IPS DF 19.7 (cell line): ENCODE measurements at places on chromosomes 5 and 9.

DNA sequence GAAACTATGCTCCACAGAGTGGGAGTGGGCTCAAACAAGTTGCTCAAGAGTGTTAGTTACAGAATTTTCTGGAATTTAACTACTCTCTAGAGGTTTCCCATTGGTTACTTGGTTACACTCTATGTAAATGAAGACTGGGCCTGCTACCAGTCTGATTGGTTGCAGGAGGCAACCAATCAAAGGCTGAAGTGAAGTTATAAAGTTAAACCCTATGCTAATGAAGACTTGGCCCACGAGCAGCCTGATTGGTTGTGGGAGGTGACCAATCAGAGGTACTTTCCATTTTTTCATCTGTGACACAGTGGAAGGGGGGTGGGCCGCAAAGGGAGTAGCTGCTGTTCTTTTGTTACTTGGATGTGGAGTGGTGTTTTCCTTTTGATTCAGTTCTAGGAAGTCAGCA, 69.4 kb downstream of the CACNA1B start:
- DNase-seq = no peak

- DNase-seq = no peak
Measured at GRCh38 chr5:157289164-157289819, 23.4 kb downstream of the CYFIP2 start.

DNA sequence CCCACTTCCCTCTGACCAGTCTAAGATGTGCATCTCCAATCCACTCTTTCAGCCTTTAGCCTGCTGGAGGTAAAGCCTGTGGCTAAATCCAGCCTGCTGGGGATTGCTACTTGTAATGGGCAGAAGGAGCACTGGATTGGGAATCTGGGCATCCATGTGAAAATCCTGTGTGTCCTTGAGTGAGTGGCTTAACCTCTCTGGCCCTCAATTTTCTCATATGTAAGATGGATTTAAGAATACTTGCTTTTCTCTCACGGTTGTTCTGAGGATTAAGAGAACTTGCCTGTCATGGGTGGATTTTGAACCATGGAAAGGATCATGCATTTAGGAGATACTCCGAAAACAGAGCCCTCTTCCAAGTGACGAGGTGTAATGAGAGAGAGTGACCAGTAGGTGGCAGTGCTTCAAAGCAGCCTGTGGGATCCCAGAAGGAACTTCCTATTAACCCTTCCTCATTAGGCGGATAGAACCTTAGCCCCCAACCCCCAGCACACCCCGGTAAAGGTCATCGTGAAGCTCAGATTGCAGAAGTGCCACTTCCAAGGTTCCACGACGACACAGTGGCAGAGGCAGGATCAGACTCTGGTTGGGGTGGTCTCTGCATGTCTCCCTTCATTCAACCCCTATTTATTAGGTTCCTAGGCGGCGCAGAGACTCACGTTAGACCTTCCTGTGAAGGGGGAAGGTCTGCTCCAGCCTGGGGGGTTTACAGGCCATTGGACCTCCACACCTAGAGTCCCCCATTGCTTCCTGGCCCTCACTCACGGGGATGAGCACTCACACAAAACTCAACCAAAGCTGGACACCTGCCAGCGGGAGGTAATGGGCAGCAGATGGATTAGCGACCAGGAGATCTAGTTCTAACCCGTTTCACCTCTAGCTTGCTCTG, 68.7 kb upstream of the ZNF618 start:
- peak; percentile 35 for DNase-seq

DNA sequence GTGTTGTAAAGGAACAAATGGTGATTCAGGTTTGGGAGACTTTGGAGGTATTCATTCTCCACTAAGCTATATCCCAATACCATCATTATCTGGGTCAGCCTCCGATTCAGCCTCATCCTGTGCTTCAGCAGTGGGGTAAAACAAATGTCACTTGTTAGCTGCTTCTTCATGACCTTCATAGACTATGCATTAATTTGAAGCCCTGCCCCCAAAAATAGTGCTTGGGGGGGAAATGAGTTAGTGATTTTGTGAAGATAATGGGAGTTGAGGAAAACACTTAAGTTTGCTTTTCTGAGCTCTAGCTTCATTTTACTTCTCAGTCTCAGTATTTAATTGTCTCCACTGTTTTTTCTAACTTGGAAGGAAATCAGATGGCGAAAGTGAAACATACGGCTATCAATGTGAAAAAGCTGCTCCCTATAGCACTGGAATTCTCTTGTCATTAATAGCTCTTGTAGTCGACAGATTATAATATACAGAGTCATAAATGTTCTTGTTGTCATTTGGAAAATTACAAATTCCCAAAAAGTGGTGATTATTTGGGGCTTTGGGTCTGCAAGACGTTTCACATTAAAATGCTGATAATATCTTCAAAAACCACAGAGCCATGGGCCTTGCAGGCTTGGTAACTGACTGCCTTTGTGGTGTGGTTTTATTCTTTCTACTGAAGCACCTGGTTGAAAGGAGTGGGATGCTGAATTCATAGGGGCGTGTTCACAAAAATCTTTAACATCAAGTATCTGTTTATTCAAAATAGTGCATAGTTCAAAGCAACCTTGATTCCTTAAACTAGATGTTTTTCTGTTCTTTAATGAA, 40.0 kb downstream of the PIK3R1 start:
- no peak for DNase-seq

DNA sequence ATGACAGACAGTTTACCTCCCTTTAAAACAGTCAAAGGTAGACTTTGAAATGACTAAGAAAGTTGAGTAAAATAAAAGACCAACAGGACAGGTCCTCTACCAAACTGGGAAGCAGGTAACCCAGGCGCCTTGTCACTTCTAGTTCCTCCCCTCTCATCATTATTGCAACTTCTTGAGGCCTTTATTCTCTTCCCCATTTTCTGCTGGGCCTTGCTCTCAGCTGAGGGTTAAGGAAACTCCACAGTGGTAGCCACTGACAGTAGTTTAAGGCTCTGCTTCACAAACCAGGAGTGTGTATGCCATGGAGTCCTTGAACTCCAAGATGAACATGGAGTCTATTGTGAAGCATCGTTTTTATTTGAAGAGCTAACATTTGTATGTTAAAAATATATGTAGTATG, 36.9 kb upstream of the TCERG1 start:
- DNase-seq = no peak

DNA sequence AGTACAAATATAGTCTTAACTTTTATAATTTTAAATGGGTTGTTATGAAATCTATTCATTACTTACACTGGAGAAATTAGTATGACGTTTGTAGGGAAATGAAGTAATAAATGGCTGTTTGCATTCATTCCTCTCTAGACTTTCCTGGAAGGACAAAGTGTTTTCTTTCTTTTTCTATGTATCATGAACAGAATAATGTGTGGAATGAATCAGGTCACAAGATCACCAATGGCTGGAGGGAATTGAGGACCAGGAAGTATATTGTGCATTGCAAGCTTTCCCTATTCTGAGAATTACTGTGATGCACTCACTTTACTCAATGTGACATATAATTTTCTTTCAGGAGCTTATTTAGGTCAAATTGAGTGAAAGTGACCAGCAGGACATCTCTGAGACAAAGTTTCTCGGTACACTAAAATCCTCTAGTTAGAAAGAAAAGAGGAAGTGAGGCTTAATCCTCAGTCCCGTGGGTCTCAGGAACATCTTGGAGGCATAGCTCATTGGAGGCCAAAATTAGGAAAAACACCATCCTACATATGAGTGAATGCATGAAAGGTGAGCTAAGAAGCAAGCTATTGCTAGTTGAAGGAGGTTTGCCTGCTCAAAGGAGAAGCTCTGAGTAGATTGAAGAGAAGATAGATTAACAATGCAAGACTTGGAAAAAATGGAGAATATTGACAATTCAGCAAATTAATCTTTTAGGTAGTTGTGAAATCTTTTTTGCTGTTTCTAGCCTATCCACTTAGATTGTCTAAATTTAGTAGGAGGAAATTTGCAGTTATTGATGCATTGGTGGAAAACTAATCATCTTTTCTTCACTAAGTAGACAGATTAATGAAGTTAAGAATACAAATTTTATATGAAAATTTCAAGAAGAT, 28.0 kb downstream of the ERAP2 start:
- DNase-seq = no peak

DNA sequence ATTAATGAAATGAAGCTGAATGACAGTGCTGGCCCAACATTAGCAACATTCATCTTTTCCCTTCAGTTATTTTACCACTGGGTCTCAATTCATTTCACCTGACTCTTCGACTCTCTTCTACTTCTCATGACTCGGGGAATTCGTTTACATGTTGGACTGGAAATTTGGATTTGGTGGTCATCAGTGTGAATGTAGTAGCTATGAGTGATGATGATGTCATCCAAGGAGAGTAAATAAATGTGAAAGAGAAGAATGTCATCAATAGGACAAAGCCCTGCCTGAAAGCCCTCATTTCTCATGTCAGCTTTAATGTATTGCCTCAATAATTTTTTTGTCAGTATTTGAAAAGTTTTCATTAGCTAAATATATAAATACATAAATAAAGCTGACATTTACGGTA, 21.9 kb upstream of the CFAP95 start:
- DNase-seq = no peak

DNA sequence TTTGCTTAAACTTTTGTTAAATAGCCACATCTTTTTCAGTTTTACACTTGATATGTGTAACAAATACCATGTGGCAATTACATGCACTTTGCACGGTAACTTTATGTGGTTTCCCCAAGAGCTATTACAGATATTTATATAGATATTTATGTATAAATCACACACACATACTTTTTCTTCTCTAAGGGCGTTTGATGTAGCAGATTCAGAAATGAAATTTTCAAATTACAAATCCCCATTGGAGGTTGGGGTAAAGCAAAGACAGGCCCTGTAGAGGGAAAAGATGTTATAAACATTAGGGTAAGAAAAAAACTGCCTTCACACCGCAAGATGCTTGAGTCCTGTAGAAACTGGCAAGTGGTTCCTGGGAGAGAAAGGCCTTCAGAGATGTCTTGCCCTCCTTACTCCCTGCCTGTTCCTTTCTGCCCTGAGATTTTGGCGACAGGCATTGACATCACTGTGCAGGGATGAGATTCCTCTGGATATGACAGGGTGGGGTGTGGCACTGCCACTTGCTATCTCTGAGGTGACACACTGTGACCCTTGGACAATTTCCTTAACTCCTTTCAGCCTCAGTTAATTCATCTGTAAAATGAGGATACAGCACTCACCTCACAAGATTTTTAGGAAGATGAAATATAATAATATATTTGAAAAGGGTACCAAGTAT, 177.9 kb upstream of the TUT7 start:
- no peak for DNase-seq

DNA sequence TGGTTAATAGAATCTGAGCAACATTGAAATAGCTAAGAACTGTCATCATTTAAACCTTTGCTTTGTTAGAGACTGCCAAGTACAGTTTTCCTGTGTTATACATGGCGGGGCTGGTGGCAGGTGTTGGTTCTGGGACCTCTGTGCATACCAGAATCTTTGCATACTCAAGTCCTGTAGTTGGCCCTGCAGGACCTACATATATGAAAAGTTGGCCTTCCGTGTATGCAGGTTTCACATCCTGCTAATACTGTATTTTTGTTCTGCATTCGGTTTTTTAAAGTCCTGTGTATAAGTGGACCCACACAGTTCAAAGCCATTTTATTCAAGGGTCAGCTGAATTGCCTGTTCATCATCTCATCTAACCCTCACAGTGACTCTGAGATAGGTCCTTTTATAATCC, 36.4 kb downstream of the LARP1 start:
- DNase-seq = no peak

DNA sequence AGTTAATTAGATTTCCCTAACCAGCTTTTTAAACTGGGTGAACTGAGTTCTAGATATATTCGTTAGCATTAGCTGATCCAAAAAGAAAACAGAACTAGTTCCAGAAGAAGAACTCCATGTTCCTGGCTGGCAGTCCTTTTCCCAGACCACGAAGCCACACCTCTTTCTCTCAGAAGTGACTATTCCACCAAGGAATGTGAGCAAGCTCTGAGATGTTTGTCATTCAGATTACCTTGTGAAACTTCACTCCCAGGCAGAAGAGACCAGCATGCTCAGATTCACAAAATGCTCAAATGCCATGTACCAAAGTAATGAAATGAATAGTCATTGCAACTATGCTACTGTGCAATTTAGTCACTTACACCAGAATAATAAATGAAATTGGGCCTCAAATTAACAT, 4.4 kb upstream of the SSBP2 start:
- peak; percentile 81 for DNase-seq

GRCh38 chr9:126615791-126616447, 2.2 kb downstream of the LMX1B start:
- DNase-seq = no peak

DNA sequence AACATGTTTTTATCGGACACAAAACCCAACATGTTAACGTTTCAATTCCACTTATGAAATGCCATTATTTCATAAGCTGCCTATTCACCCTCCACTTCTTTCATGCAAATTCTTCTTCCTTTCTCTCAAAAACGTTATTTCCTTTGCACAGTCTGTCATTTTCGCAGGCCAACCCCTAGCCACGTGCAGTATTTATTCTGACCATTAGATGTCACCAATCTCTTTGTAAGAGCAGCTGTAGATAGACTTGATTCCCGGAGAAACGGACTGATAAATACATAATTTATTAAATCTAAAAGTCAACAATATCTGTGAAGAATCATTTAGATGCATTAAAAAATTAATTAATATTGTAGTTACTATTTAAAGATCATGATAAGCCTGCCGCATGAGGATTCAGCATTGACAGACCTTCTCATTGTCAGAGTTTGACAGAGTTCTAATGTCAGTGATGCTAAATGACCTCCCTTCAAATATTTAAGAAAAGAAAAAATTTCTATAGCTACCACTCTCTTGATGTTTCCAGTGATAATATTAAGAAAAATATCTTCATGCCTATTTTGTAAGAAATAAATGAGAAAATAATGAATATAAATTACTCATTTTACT, 933.6 kb downstream of the CDH12 start:
- no peak for DNase-seq

DNA sequence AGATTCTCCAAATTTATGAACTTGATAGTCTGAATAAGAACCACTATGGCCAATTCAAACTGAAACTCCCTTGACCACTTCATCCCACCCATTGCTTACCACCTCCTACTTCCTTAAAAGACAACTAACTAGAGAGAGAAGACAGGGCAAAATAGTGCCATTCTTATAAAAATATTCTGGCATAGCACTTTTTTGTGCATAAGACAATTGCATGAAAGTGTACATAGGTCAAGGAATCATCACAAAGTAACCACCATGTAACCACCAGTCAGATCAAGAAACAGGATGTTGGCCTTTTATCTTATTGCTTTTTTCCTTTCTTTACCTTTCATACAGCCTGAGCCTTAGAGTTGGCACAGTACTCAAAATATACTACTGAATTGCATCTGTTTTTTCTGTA, 8.1 kb upstream of the ARSB start:
- DNase-seq = no peak

GRCh38 chr5:71860048-71860447, 141.0 kb downstream of the CARTPT start:
- DNase-seq = no peak

GRCh38 chr9:97310023-97310422, 2.6 kb downstream of the CCDC180 start:
- no peak for DNase-seq

GRCh38 chr5:122120957-122121356, 8.4 kb upstream of the ZNF474 start:
- no peak for DNase-seq

GRCh38 chr5:57931807-57932206, 449.2 kb upstream of the ACTBL2 start:
- no peak for DNase-seq

GRCh38 chr5:79420248-79420647, 93.7 kb downstream of the HOMER1 start:
- DNase-seq = no peak
